ENCODE measurements at places on chromosomes 6 and 20. TPM values are rescaled to one million over a fixed set of nuclear protein-coding genes. Genes with fewer than 3 reads are reported as not detected.

CALHM5 gene
- polyA plus RNA-seq = 6.7 TPM

DEFB132 gene
- not detected for polyA plus RNA-seq

DEFB124 gene
- 1.3 TPM for polyA plus RNA-seq

EFCAB8 gene
- polyA plus RNA-seq = 0.11 TPM

PYGB gene
- 37.8 TPM for polyA plus RNA-seq

ZFP64 gene
- 18.2 TPM for polyA plus RNA-seq

BTN1A1 gene
- 0.19 TPM for polyA plus RNA-seq

THBD gene
- polyA plus RNA-seq = 41.2 TPM

CDC25B gene
- polyA plus RNA-seq = 55.8 TPM

C6orf62 gene
- 141 TPM for polyA plus RNA-seq

CCN6 gene
- polyA plus RNA-seq = 0.36 TPM

TUBB1 gene
- polyA plus RNA-seq = 4.5 TPM

All from left lung (tissue), 14 donors.